ENCODE measurements at places on chromosomes 2 and 18. TPM values are rescaled to one million over a fixed set of nuclear protein-coding genes. Genes with fewer than 3 reads are reported as not detected.

DNA sequence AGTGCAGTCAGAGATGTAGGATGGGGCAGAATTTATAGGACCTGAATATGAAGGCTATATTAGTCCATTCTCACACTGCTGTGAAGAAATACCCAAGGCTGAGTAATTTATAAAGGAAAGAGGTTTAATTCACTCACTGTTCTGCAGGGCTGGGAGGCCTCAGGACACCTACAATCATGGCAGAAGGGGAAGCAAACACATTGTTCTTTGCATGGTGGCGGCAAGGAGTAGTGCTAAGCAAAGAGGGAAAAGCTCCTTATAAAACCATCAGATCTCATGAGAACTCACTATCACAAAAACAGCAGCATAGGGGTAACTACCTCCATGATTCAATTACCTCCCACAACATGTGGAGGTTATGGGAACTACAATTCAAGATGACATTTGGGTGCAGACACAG lies 76.8 kb upstream of the MSTN start:
- no peak for DNase-seq
- H3K27me3 ChIP-seq, result no peaks in the 10 kb centered on the region
- H3K27ac ChIP-seq, result no peak overlapping the region
- no peaks in the 10 kb centered on the region for H3K4me1 ChIP-seq
- H3K4me3 ChIP-seq, result no peak overlapping the region

DNA sequence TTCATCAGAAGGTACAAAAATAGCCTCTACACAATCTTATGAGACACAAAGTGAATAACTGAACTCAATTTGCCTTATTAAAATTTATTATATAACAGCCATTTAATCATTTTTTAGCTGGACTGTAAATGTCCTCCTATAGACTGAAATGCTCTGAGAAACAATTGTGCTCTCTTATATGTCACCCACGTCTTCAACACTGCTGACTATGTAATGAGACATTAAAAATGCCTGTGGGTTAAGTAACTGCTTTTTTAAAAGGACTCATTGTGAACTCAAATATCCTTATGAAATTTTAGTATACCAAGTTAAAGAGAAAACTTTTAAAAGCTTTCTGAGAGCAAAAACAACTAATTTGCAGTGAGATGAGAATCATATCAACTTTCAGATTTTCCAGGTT lies 10.4 kb upstream of the GALNT1 start:
- H3K4me1 ChIP-seq, result peaks cover 10% of the 10 kb centered on the region
- no peaks in the 10 kb centered on the region for H3K36me3 ChIP-seq
- peaks cover 3% of the 10 kb centered on the region for H3K27me3 ChIP-seq

DNA sequence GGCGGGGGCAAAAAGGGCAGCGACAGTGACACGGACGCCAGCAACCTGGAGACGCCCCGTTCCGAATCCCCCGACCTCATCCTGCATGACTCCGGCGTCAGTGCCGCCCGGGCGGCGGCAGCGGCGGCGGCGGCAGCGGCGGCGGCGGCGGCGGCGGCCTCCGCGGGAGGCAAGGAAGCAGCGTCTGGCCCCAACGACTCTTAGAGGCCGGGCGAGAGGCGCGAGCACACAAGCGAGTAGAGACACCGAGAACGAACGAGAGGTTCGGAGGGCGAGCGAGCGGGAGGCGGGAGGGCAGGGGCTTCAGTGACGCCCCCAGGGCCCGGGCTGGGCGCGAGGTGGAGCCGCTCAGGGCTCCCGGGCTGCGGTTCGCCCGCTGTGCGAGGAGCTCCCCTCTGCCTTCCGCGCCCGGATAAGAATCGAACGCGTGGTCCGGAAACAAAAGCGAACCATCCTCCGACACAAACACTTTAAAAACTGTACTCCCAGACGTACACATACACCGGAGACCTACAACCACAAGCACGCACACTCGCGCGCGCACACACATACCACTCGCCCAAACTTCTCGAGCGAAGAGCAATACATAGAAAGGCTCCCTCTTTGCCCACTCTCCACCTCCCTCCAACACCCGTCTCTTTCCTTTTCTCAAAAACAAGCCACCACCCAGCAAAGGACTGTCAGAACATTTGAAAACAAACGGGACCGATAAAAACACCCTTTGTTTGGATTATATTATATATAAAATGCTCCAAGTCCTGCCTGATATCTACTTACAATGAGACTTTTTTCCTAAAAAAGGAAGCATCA lies 2.8 kb downstream of the SP9 start:
- DNase-seq, result peak; percentile 50
- peak overlapping the region; percentile 68 for H3K4me3 ChIP-seq
- no peaks in the 10 kb centered on the region for H3K36me3 ChIP-seq
- H3K4me1 ChIP-seq, result peaks cover 47% of the 10 kb centered on the region
- H3K27me3 ChIP-seq, result peaks cover 61% of the 10 kb centered on the region

DNA sequence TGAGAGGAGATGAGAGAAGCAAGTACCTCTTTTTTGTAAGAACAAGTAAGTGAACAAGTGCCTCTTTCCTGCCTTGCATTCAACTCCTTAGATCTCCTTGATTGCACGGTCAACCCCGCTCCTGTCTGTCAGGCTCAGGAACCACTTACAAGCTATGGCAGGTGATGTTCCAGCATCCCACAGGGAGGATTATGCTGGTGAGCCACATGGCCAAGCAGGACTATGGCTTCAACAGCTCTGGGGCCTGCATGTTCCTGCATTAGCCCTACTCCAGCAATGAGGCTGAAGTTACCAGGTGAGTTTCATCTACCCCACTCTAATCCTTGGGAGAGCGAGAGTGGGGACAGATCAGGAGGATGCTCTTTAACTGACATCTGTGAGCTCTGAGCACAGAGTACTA lies 29.5 kb downstream of the TTC32 start:
- DNase-seq, result no peak
- no peaks in the 10 kb centered on the region for H3K36me3 ChIP-seq
- no peak overlapping the region for H3K27ac ChIP-seq
- H3K4me3 ChIP-seq, result no peak overlapping the region
- no peaks in the 10 kb centered on the region for H3K27me3 ChIP-seq

DNA sequence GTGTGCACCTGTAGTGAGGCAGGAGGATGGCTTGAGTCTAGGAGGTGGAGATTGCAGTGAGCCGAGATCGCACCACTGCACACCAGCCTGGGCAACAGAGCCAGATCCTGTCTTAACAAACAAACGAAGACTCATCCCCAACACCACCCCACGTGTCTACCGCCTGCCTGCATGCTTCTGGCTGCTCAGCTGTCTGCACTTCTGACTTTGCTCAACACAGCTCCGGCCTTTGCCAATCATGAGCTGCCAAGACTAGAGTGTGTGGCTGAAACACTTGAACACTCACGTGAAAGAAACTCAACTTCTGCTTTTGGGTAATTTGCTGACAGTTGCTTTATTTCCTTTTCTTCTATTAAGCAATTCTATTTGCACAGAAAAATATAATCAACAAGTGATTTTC lies 32.1 kb upstream of the SP3 start:
- no peak overlapping the region for H3K4me3 ChIP-seq
- no peak overlapping the region for H3K27ac ChIP-seq
- peaks cover 3% of the 10 kb centered on the region for H3K4me1 ChIP-seq
- no peaks in the 10 kb centered on the region for H3K36me3 ChIP-seq
- no peak for DNase-seq
- H3K27me3 ChIP-seq, result no peaks in the 10 kb centered on the region

DNA sequence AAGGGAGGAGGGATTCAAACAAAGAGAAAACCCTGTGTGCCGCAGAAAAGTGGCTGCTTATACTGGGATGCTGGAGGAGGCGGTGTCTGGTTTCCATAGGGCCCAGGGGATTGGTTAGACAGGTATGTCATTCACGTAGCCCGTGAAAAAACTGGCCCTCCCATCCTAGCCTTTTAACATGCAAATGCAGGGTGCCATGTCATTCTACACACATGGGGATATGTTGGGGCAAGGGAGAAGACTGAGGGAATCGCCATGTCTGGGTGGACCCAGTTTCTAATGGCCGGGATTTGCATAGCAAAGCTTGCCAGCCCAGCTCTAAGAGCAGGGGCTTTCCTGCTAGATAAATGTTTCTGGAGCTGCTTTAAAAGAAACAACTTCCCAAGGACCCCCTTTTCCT lies 8.2 kb upstream of the RNU2-63P start:
- peaks cover 2% of the 10 kb centered on the region for H3K4me1 ChIP-seq
- no peaks in the 10 kb centered on the region for H3K27me3 ChIP-seq
- H3K4me3 ChIP-seq, result no peak overlapping the region
- no peak for DNase-seq
- no peak overlapping the region for H3K27ac ChIP-seq

The ARHGAP15 gene
- total RNA-seq, result 71.2 TPM

The ANKRD30B gene
- total RNA-seq, result not detected

The ST6GAL2 gene
- total RNA-seq, result not detected

The MAP3K19 gene
- total RNA-seq, result not detected

The ZBTB7C gene
- total RNA-seq, result not detected

The ZNF638 gene
- 74.2 TPM for total RNA-seq

The COL4A3 gene
- total RNA-seq, result not detected
